ENCODE measurements at places on chromosomes 4 and X.

DNA sequence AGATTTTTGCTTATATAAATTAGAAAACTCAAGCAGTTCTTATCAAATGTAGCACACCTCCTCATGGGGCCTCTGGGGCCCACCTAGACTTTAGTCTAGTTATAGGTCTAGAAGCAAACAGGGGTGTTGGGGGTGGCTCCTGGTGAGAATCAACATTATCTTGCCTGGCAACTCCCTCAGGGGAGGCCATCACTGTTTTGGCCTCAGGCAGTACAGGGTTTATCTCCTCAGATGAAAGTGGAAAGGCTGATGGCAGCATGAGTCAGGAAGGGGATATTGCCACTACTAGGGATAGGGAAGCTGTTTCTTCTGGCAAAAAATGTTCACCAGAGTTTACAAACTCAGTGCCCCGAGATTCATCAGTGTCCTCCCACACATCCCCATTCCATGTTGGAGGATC is 232.4 kb upstream of the BMP3 start:
- DNase-seq = no peak

GRCh38 chr4:83606898-83607297 is 71.0 kb downstream of the GPAT3 start:
- no peak for DNase-seq

- DNase-seq = no peak
Measured at GRCh38 chrX:94288325-94288724, 614.3 kb downstream of the FAM133A start.

DNA sequence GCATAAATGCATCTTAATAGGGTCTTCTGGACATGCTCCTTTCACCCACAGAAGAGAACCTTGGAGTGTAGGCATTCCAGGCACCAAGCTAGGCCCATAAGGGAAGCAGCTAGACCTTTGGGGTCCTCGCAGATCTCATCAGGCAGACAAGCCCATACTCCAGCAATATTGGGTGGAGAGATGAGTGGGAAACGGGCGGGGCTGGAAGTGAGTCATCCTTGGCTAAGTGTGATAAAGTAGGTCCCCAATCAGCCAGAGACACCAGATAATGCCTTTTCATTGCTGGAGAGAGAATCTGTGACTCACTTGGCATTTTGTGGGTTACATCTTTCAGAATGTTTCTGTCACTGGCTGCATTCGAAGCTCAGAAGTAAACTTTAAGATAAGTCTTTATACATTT is 133.3 kb upstream of the MBNL3 start:
- no peak for DNase-seq

- peak; percentile 83 for DNase-seq
Measured at GRCh38 chr4:77156912-77157858, at the start of gene CCNG2. Gene CCNG2 (plus strand): TSS chr4:77157207. CDS start chr4:77158533, 1,326 bp downstream.

DNA sequence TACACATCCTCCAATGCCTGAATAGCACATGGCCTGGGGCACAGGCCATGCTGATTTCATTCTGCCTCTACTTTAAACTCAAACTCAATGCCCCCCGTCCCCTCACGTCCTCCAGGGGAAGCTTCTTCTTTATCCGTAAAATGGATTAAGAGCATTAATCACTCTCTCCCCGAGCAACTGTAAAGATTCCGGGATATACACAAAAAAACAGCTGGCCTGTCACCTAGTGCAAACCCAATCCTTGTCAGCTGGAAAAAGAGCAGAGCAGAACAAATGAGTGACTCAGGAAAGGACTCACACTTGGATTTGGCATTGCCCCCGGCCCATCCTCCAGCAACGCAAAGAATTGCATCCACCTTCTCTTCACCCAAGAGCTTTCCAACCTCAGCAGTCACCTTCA is 7.8 kb downstream of the QDPR start:
- DNase-seq = no peak
